ENCODE measurements at places on chromosomes 2 and 18. TPM values are rescaled to one million over a fixed set of nuclear protein-coding genes. Genes with fewer than 3 reads are reported as not detected.

- DNase-seq = no peak
Observed at GRCh38 chr2:197986977-197987376, 182.6 kb downstream of the PLCL1 start.

DNA sequence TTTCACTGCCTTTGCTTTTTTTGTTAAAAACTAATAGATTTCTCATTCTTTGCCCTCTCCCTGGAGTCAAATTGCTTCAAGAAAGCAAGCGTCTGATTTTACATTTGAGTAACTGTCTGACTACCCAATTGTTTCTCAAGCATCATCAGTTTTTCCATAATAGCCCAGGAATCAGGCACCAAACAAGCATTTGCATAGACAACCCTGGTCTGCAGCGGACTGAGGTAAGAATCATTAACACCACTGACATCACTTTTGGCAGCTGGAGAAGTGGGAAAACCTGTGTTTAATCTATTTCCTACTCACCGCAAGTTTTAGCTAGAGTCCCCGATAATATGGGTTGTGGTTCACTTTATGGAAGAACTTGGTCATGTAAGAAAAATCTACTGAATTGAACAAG, 55.7 kb downstream of the IRS1 start:
- DNase-seq = no peak

GRCh38 chr18:39039813-39040212, 1474.2 kb upstream of the CELF4 start:
- DNase-seq = no peak

GRCh38 chr2:220575963-220576362, 948.5 kb downstream of the SLC4A3 start:
- DNase-seq = no peak

DNA sequence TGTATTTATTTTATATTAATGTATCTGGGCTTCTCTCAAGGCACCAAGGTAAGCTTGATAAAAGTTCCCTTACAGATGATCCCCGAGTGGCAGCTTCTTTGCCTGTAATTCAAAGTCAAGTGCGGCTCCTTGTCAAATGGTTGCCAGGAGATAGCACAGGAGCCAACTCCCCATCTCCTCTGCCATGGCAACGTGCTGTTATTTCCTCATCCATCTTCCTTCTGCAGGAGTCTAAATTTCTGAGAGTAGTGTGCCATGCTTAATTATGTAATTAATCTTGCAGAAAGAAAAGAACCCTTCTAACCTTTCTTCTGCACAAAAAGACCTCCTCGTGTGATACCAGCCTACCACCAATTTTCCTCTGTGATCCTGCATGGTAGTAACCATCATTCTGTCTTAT, 46.2 kb upstream of the ACMSD start:
- no peak for DNase-seq

DNA sequence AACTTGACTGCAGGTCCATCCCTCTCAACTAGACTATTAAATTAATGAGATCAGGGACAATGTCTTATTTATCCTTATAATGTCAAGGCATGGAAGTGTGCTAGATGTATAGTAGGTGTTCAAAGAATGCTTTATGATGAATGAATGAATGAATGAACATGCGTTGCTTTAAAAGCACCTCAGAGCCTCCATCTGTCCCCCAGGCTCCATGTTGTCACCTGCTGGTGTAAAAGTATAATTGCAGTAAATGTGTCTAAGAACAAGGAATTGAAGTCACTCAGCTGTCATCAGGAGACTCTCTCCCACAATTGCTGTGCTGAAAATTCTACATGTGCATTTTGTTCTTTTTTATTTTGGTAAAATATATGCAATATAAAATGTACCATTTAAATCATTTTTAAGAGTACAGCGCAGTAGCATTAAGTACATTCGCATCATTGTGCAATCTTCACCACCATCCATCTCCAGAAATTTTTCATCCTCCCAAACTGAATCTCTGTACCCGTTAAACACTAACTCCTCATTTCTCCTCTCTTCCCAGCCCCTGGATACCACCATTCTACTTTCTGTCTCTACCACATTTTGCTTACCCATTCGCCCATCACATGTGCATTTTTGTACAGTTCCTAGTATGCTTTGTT, 52.6 kb downstream of the GNAL start:
- DNase-seq = no peak

DNA sequence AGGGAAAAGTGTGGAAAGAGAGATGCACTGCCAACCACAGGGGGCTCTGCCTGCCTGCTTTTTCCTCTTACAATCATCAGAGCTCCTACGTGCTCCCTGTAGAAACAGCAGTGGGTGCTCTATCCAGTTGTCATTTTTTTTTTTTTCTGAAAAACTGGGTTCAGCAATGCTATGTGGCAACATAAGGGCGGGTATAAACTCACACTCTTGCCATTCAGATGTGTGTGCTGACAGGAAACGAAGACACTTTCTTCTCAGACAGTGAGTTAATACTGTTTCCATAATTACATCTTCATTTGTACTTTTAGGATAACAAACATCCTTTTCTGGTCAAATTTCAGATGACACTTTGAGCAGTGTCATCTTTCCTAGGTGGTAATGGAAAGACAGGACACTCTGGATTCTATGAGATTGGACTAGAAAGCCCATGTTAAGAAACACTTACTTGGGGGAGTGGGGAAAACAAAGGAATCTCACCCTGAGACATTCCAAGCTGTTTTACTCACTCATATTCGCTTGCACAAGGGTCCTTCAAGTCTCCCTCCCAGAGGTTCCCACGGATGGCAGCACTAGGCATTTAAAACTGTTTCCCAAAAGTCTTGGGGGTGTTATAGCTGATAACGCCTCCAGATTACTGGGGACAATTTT, 41.3 kb downstream of the CCDC93 start:
- DNase-seq = no peak

DNA sequence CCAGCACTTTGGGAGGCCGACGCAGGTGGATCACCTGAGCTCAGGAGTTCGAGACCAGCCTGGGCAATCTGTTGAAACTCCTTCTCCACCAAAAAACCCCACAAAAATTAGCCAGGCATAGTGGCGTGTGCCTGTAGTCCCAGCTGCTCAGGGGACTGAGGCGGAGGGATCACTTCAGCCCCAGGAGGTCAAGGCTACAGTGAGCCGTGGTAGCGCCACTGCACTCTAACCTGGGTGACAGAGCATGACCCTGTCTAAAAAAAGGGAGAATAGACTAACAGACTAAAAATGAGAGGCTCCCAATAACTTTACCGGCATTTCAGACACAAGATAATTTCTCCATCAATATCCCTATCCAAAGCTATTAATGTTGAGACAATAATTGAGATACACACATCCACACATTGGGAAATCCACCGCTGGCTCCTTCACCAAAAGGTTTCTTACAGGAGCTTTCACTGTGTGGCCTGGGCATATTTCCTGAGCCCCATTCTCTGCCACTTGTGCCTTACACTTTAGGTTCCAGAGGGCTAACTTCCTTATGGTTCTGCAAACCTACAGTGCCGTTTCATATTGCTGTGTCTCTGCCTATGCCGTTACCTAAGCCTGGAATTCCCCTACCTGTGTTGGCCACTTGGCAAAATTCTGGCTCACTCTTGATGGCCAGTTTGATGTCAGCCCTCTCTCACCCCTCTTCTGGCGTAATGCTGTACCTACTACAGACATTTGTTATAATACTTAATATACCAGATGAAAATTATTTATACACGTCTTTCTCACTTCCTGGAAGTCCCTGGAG, 115.8 kb upstream of the ZFP36L2 start:
- DNase-seq = no peak

DNA sequence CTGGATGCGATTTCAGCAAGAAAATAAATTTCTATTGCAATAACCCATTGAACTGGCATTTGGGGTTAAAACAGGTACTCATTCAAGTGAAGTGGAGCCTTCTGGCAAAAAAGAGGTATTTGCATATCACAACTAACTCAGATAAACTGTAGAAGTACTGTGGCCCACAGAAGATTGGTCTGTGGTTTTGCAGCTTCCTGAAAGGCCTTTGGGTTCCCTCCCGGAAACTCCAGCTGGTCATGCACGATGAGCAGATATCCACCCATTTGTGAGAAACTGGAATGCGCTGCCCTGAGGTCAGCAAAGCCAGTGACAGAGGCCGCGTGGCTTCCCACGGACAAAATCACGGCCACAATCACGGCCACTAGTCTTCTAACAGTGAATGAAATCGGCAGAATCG, 106.3 kb downstream of the EPHA4 start:
- no peak for DNase-seq

DNA sequence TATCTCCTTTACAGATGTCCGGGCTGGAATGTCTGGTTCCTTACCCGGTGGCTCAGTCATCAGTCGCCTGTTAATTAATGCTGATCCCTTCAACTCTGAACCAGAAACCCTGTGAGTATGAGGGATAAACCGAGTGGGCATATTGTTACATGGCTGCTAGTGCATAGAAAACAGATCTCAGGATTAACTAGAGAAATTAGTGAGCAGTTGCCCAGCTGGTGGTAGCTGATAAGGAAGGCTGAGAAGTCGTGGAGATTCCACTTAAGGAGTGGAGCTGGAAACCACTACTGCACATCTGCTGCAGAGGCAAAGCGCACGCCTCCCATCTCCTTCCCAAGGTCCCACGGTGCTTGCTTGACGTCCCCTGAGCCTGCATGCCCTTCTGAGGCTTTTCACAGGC, 97.7 kb downstream of the DGKD start:
- no peak for DNase-seq

DNA sequence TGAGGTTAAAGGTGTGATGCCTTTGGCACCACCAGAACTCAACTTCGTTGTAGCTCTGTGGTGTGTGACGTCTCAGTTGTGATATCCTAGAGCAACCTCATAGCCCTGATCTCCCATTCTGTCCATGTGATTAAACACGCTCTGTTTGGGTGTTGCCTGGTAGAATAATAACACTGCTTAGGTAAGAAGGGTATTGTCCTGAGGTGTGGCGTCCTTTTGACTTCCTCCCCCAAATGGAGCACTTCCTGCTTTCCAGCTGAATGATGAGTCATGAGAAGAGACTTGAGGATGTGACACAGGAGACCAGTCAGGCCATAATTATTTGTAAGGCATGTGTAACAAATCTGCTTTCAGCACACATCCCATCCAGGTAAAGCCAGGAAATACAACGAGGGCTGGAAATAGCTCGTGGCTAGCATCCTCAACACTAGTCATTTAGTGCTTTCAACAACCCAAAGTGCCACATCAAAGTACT, 100.7 kb downstream of the RAPGEF4 start:
- DNase-seq = no peak

- no peak for DNase-seq
Observed at GRCh38 chr2:55422876-55423665, 3.4 kb upstream of the CCDC88A start.

- no peak for DNase-seq
Observed at GRCh38 chr2:119697290-119698020, 18.5 kb downstream of the TMEM177 start.

DNA sequence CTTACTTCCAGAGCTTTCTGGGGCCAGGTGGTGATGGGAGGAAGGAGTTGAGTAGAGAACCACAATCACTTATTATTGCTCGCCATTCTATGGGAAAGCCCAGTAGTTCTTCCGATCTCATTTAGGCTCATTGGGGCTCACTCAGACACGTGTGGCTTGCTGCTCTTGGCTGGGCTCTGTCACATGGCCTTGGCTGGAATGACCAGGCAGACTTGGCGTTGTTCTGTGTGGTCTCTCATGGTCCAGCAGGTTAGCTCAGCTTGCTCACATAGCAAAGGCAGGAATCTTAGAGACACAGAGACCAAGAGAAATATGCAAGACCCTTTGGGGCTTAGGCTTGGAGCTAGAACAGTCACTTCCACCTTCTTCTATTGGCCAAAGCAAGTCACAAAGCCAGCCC, 261.2 kb downstream of the LOXHD1 start:
- DNase-seq = no peak

GRCh38 chr2:126797622-126798275, 100.9 kb upstream of the TEX51 start:
- no peak for DNase-seq

DNA sequence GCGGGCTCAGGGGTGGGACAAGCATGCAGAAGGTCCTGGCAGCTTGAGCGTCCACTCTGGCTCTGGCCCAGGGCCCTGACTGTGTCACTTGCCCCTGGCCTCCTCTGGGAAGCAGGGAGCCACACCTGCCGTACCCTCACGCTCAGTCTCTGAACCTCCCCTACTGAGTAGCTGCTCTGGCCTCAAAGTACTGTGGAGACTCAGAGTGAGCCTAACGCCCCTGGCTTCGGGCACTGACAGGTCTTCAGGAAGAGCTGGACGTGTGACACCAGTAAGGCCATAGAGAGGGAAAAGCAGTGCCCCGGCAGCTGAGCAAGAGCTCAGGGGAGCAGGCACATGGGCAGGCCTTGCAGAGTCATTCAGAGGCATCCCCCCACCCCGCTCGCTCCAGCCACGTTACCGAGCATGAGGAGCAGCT, 73.3 kb downstream of the SFXN5 start:
- no peak for DNase-seq

DNA sequence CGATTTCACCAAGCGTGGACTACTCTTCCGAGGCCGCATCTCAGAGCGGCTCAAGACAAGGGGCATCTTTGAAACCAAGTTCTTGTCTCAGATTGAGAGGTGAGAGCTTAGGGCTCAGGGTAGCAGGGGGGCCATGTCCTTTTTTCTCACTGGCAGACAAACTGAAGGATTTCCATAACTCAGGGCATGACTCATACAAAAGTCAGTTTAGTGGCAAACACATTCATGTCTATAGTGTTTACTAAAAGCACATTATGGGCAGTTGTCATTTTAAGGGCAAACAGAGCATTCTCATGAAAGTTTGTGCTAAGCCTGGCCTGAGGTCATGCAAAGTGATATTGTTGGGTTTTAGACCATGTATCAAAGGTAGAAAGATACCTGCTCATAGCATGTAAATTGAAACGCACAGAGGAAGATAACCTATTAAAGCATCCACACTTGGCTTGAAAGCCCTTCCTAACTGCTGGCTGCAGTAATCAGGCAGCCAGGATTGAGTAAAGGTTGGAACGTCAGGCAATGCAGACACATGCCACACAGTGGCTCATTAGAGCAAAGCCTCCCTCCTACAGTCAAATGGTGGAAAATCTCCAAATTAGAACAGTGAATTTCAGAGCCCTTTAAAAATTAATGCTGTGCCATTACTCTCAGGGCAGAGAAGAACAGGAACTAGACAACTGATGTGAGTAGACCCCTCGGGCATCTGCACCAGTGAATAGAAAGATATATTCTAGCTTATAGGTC, 54.2 kb downstream of the HK2 start:
- no peak for DNase-seq

GRCh38 chr2:20594048-20594750, 56.7 kb downstream of the HS1BP3 start:
- DNase-seq = no peak

- DNase-seq = no peak
Observed at GRCh38 chr2:214514704-214515103, 103.8 kb downstream of the VWC2L start.

GRCh38 chr2:163182764-163183354, 344.3 kb upstream of the KCNH7 start:
- no peak for DNase-seq

- no peak for DNase-seq
Observed at GRCh38 chr2:85589982-85590791, 5.4 kb upstream of the RNF181 start.

ATP6V1B1 gene
- total RNA-seq = 7.1 TPM

COL3A1 gene
- total RNA-seq = 340 TPM

DYNAP gene
- not detected for total RNA-seq

DDX18 gene
- 38.2 TPM for total RNA-seq

CLEC4F gene
- not detected for total RNA-seq

UBR3 gene
- total RNA-seq = 60.8 TPM

DYSF gene
- 23.1 TPM for total RNA-seq

STPG4 gene
- 0.63 TPM for total RNA-seq

SLC23A3 gene
- total RNA-seq = 1.0 TPM
